ENCODE measurements at places on chromosomes 11 and 22.
A peak's percentile ranks its signal among the peaks of the same experiment; 100 is the strongest.

DNA sequence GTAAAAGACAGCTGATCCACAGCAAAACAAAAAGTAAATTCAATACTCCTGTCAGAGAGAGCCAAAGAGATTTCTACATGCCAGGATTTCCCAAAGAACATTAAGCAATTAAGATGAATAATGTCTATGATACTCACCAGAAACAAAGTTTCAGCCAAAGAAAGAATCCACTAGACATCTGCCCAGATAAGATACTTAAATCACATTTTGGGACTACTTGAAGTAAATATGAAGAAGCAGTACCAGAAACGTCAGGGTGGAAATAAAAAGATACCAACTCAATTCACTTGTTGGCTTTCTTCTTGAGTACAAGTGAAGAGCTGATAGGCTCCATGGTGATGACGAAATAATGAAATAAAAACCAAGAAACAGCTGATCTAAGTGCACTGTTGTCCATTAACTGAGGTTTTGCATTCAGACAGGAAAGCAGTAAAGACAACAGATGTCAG lies 31.6 kb upstream of the ARHGAP32 start:
- peak; percentile 19 for DNase-seq

GRCh38 chr11:67211656-67212436 lies 54.4 kb upstream of the GRK2 start:
- DNase-seq, result no peak

DNA sequence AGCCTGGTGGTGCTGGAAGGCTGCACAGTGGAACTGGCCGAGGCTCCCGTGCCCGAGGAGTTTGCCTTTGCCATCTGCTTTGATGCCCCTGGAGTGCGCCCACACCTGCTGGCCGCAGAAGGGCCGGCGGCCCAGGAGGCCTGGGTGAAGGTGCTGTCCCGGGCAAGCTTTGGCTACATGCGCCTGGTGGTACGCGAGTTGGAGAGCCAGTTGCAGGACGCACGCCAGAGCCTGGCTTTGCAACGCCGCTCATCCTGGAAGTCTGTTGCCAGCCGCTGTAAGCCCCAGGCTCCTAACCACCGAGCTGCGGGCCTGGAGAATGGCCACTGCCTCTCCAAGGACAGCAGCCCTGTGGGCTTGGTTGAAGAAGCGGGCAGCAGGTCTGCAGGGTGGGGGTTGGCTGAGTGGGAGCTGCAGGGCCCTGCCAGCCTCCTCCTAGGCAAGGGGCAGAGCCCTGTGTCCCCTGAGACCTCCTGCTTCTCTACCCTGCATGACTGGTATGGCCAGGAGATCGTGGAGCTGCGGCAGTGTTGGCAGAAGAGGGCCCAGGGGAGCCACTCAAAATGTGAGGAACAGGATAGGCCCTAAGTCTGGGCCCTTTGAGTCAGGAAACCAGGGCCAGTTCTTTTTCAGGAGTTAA lies 1.9 kb upstream of the SMDT1 start:
- DNase-seq, result no peak

GRCh38 chr11:130101661-130102060 lies 32.0 kb downstream of the APLP2 start:
- DNase-seq, result no peak

DNA sequence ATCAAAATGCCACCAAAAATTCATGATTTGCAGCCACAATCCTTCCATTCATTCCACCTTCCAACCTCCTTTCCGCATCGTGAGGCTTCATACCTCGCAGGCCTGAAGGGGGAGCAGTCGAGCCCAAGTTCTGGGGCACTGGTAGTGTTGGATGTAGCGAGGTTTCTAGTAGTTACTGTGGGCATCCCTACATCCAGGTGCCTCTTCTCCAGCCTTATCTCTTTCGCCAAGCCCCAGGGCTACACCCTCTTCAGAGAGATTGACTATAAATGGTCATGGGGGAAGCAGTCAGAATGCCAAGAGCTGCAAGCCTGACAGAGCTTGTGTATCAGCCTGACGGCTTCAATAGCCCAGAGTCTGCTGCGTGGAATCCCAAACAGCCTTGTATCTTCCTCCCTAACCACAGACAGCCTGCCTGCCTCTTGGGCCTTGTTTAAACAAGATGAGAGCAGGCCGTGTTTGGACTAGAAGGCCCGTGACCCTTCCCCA lies 28.9 kb downstream of the CLMP start:
- DNase-seq, result no peak

- no peak for DNase-seq
These were observed 5.0 kb upstream of the RASL10A start for GRCh38 chr22:29320546-29320945.

GRCh38 chr11:102471474-102471873 lies 18.9 kb upstream of the TMEM123 start:
- no peak for DNase-seq

DNA sequence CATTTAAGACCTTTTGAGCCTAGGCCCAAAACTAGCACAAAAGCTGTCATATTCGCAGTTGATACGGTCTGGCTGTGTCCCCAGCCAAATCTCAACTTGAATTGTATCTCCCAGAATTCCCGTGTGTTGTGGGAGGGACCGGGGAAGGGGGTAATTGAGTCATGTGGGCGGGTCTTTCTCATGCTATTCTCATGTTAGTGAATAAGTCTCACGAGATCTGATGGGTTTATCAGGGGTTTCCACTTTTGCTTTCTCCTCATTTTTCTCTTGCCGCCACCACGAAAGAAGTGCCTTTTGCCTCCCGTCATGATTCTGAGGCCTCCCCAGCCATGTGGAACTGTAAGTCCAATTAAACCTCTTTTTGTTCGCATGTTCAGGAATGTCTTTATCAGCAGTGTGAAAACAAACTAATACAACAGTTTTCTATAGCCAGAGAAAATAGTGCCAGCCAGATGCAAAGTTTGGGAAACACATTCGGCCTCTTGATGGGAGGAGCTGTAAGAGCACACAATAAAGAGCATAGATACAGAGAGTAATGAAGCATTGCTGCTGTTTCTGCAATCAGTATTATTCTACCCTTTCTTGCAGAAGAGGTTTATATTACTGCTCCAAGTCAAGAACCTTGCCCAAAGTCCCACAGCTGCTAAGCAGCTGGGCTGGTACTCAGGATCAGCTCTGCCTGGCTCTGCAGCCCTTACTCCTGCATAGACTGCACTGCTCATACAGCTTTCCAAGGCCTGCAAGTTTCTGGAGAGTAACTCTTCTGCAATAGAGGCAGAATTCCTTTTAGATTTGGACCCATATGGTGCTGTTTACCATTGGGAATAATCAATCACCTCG lies 2.0 kb upstream of the ZNF195 start:
- no peak for DNase-seq

DNA sequence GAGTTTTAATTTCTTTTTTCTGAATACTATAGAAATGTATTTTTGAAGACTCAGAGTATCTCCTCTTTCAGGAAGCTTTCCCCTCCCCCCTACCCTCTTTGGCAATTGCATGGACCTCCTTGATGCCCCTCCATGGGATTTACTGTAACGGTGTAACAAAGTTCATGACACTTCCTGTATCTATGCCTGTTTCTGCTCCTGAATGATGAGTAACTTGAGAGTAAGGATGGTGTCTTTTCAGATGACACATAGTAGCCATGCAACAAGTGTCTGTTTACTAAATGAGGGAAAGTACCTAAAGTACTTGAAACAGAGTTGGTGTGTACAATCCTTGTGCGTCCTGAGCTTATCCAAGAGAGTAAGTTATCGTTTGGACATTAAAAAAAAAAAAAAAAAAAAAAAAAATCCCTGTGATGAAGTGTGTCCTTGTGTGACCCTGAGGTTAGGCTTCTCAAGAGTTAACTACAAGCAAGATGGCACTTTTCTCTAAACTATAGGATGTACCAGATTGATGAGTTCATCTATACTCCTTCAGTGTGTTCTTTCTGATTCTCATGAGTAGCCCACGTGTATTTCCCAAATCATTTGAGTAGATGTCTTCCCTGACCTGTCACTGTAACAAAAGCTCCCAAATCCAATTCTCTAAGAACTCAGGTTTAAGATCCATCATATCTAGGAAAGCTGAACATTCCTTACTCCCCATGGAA lies 7.4 kb downstream of the ETS1 start:
- no peak for DNase-seq

DNA sequence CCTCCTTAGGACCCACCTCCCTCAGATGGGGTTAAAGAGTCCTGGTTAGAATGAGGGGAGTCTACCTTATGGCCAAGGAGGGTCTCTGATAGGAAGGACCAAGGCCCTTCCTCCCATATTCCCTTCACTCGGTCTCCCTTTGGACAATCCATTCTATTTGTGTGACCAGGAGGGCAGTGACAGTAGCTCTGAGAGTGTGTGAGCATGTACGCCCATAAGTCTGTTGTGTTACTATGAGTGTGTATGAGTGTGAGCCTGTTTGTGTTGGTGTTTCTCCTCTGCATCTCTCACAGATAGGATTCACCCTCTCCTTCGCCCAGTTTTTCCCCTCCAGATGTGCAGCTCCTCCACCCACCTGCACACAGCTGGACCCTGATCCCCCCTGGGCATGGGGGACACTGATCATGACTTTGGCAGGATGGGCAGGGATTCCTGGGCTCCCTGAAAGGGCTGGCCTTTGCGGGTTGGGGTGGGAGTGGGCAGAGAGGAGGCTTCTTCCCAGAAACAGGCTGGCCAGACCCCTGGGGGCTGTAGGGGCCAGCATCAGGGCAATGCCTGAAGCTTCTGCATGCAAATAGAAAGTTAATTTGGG lies 14.5 kb downstream of the PHLDB1 start:
- DNase-seq, result no peak

DNA sequence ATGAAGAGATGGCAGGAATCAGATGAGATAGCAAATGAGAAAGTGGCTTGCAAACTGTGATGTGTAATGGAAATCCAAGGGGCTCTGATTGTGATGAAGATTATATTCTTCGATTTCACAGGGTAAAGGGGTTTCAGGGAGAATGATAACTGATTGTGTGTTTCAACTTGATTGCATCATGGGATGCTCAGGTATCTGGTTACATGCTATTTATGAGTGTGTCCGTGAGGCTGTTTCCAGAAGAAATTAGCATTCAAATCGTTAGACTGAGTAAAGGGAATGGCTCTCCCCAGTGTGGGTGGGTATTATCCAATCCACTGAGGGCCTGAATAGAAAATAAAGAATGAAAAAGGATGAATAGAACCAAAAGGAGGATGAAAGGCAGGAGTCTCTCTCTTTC lies 278.7 kb upstream of the LARGE1 start:
- no peak for DNase-seq

DNA sequence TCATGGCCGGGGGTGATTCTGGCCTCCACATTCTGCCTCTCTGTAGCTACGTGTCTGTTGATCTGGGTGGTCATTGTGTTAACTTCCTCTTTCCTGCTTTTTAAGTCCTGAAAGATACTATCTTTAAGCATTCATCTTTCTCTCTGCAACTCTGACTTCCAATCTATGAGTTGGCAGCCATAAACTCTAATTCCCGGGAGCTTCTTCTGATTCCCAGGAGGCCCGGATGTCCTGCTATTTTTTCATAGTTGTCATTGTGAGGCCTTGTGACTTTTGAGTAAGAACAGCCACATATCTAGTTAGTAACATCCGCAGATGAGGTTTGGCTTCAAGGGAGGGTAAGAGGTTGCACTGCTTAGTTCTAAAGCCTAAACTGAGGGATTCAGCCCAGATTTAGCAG lies 107.8 kb downstream of the SYN3 start:
- DNase-seq, result no peak

DNA sequence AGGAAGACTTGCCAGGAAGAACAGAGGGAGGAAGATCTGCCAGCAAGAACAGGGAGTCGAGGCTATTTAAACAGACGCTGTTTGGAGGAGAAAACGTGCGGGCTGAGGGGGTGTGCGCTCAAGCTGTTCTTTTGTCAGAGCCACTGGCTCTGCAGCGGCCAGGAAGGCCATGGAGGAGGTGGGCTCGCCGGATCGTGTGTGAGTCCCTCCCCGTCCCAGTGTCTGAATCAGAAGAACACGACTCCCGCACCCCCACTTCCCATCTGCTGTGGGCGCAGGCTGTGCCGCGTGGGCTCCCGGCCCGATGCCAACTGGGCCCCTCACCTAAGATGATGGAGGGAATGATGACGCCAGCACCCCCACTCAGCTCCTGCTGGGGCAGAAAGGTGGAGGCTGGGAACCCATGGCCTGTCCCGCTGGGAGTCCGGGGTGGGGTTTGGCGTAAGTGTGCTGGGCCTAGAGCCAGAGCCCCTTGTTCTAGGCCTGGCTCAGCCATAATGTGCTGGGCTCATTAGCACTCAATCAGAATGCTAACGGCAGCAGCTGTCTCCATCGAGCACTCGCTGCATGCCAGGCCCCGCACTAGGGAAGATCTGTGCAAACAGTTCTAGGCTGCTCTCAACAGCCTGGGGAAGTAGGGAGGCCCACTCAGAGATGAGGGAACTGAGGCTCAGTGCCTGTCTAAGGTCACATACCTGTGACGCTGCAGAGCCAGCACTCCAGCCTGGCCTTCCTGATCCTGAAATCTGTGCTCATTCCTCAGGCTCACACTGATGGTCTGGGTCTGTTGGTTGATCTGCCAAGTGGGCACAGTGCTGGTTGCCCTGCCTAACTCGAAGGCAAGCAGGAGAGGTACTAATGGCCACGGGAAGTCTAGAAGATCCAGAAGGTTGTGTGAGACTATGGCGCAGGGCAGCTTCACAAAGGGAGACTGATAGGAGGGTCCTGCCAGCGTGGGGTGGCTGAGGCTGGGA lies 11.5 kb downstream of the NPTXR start:
- DNase-seq, result no peak

GRCh38 chr22:37994049-37994448 lies 9.7 kb upstream of the SOX10 start:
- no peak for DNase-seq

- DNase-seq, result no peak
These were observed 12.3 kb downstream of the RELT start for GRCh38 chr11:73388265-73389133.

DNA sequence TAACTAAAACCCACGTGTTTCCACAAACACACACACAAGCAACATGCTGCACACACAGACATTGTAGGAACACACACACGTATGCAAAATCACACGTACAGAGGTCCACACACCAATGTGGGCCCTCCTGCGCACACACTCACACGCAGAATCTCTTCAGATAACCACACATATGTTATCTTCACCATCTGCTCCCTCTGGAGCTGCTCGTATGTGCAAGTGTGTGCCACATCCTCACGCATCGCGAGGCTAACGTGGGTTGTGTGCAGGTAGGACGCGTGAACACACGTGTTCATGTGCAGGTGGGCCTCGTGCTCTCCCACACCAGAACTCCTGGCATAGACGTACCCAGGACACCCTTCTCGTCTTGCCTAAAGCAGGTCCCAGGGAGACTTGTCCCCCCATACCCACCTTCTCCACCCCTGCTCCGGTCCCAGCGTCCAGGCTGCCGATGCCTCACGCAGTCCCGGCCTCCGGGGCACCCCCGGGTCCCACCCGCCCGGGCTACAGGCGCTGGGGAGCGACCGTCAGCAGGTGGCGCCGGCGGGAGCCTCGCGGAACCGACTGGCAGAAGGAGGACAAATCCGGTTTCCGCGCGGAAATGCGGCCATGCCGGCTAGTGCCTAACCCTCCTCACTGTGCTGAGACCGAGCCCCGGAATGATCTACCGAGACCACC lies 10.3 kb upstream of the IGSF9B start:
- DNase-seq, result no peak

DNA sequence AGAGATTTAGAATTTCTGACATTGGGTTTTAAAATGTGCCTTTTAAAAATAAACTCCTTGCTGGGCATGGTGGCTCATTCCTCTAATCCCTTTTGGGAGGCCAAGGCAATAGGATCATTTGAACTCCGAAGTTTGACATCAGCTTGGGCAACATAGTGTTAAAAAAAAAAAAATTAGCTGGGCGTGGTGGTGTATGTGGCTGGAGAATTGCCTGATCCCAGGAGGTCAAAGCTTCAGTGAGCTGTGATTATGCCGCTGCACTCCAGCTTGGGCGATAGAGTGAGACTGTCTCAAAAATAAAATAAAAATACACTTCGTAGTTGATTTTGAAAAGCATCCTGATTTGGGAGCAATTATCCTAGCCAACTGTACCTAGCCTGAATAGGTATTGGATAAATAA lies 3.4 kb upstream of the APLP2 start:
- DNase-seq, result no peak

All from AG09319 (cell line).